ENCODE measurements at places on chromosomes 13 and 19.

GRCh38 chr13:71156550-71156949 is 710.5 kb downstream of the DACH1 start:
- DNase-seq = no peak

- DNase-seq = no peak
Measured at GRCh38 chr13:90293793-90294361, 1053.6 kb upstream of the MIR17HG start.

- no peak for DNase-seq
Measured at GRCh38 chr13:103788061-103788652, 721.9 kb upstream of the SLC10A2 start.

GRCh38 chr13:60000081-60000480 is 163.6 kb downstream of the DIAPH3 start:
- no peak for DNase-seq

GRCh38 chr13:29453617-29454011 is 141.9 kb downstream of the SLC7A1 start:
- DNase-seq = no peak

DNA sequence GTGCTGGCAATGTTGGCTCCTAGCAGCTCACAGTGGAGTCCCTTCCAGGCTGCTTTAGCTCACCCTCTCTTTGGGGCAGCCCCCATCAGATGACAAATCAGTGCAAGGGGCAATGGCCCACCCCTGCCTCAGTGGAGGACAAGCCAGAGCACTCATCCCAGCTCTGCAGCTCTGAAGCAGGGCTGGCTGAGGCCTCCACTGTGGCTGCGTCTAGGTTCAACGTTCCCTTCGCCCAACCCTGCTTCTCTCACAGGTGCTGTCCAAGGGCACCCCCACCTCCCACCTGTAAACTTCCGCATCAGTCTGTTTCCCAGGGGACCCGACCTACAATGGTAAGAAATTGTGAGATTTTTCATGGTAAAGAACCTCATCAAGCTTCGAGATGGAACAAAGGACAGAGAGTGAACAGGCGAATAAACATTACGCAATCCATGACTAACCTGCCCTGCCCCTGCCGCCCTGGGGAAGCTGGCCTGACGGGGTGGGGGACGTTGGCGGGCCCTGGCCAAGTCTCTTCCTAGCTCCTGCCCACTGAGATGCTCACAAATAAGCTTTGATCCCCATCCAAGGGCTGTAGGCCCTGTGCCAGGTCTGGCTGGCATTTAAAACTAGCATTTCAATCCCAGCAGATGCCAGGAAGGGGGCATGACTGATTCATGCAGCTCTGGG is 40.5 kb downstream of the DZIP1 start:
- no peak for DNase-seq

DNA sequence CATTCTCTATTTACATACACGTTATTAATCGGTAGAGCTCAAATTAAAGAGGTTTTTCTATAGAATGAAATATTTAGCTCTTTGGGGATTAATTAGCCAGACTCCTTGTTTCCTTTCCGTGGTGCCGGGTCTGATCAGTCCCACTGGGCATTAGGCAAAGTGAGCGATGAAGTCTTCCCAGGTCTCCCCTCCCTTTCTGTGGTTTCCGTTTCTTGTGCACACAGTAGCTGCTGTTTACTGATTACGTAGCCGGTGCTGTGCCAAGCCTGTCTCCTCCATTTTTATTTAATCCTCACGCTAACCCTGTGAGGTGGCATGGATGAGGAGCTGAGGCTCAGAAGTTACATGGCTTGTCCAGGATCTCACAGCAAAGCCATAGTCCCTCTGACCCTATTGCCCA is 9.0 kb downstream of the SLC25A15 start:
- DNase-seq = no peak

DNA sequence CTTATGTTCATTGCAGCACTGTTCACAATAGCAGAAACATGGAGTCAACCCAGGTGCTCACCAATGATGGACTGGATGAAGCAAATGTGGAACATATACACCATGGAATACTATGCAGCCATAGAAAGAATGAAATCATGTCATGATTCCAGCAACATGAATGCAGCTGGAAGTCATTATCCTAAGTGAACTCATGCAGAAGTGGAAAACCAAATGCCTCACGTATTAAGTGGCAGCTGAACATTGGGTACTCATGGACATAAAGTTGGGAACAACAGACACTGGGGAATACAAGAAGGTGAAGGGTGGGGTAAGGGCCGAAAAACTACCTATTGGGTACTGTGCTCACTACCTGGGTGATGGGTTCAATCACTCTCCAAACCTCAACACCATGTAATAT is 915.9 kb downstream of the UQCRFS1 start:
- DNase-seq = no peak

DNA sequence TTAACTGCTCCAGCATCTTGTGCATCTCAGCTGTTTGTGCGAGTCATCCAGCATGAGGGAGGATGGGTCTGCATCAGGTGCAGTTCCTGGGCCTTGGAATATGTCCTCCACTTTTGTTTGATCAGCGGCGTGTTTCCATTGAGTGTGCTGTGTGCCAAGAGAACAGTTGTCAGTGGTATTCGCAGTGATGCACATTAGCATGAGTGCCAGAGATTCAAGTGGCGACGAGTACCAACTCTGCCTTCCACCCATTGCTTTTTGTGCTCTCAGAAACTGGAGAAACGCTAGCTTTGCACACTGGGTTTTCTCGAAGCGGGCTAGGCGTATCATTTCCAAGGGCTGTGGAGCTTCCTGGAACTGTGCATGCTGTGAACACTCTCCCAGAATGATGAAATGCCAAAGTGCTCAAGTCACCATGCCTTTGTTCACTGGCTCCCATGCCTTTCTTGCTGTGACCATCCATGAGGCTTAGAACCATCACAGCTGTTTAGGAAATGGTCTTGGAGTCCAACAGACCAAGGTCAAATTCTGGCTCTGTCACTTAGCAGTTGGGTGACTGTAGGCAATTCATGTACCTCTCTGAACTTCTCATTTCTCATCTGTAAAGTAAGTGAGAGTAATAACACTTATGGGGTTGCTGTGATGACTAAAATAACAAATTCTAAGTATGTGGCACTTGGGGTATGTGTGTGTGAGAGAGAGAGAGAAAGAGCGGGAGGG is 18.4 kb downstream of the LRCH1 start:
- DNase-seq = no peak

GRCh38 chr19:676007-676338 is 219 bp upstream of the FSTL3 start:
- no peak for DNase-seq

GRCh38 chr13:102333320-102334198 is 68.3 kb downstream of the FGF14 start:
- no peak for DNase-seq

- DNase-seq = no peak
Measured at GRCh38 chr19:48716562-48717291, 2.8 kb downstream of the MAMSTR start.

GRCh38 chr19:4705413-4706131 is 18.1 kb downstream of the DPP9 start:
- DNase-seq = no peak

DNA sequence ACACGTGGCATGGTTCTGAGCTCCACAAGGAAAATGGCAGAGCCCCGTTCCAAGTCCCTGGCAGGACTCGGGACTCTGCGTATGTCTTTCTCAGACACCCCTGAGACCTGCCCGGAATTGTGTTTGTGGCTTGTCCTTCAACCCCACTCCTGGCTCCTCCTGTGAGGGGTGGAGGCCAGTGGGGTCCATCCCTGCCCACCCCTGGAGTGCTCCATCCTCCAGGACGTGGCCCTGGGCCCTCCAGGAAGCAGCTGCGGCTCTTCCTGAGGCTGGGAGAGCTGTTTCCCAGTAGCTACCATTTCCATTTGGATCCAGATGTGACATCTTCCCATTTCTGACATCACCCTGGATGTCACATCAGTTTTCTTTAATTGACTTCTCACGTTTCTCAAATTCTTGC is 118.7 kb upstream of the C1QTNF9B start:
- DNase-seq = no peak

DNA sequence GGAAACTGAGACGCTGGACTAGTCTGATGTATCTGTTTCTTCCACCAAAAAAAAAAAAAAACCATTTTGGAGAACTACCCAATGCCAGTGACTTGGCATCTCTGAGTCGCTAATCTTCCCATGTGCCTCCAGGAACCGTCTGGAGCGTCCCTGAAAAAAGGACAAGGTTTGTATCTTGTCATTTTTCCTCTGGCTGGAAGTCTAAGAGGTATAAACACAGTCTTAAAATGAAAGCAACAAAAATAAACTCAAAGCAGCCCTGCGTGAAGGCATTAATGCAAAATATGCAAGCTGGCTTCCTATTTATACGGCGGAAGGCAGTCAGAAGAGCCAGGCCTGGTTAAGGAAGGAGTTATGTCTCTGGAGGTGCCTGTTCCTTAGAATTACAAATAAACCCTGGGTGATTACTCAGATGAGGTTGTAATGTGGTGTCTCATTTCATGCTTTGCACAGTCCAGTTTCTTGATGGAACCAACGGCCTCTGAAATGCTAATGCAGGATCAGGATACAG is 20.3 kb downstream of the ACTN4 start:
- DNase-seq = no peak

- no peak for DNase-seq
Measured at GRCh38 chr13:60137911-60138560, 25.7 kb downstream of the DIAPH3 start.

GRCh38 chr13:28297341-28297740 is 159.0 kb downstream of the PAN3 start:
- DNase-seq = no peak

DNA sequence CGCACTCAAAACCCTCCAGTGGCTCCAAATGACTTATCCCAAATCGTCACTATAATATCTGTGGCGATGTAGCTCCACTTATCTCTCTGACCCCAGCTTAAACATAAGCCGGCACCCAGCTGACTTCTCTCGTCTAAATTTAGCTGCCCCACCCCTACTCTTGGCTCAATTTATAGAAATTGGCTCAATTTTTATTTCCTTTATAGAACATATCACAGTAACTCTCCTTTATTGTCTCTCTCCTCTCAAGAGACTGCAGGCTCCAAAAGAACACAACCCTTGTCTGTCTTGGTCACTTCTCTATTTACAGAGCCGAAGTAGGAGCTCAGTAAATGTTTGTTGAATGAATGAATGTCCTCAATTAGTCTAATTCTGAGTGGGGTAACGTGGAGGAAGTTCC is 805 bp downstream of the ZNF784 start:
- no peak for DNase-seq

DNA sequence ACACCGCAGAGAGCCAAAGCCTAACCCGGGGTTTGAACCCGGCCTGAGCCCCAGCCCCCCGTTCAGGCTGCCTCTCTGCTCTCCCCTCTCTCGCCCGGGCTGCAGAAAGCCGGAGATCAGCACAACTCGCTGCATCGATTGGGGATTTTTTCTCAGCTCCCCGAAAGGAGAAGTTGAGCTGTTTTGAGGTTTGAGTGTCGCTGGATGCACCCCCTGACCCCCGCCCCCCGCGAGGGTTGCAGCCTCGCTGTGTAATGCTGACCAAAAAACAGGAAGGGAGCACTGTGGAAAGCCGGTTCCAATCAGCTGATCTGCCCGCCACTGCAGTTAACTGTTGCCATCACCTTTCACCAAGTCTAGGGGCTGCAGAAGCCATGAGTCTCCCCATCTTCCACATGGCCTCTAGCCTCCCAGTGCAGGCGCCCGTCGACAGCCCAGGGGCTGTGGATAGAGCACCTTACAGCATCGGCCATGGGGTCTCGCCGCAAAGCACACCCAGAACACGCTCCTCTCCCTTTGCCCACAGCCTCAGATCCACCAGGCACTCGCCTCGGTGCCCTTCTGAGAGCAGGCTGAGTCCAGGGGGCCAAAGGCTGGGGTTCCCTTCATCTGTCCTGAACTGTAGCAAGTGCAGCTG is 34.5 kb downstream of the MYO9B start:
- DNase-seq = no peak

GRCh38 chr13:113514847-113515246 is 24.3 kb upstream of the DCUN1D2 start:
- no peak for DNase-seq

DNA sequence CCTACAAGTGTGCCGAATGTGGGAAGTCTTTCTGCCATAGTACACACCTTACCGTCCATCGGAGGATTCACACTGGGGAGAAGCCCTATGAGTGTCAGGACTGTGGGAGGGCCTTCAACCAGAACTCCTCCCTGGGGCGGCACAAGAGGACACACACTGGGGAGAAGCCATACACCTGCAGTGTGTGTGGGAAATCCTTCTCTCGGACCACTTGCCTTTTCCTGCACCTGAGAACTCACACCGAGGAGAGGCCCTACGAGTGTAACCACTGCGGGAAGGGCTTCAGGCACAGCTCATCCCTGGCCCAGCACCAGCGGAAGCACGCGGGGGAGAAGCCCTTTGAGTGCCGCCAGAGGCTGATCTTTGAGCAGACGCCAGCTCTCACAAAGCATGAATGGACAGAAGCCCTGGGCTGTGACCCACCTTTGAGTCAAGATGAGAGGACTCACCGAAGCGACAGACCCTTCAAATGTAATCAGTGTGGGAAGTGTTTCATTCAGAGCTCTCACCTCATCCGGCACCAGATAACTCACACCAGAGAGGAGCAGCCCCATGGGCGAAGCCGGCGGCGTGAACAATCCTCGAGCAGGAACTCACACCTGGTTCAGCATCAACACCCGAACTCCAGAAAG is 10.3 kb upstream of the ERVK3-1 start:
- no peak for DNase-seq

DNA sequence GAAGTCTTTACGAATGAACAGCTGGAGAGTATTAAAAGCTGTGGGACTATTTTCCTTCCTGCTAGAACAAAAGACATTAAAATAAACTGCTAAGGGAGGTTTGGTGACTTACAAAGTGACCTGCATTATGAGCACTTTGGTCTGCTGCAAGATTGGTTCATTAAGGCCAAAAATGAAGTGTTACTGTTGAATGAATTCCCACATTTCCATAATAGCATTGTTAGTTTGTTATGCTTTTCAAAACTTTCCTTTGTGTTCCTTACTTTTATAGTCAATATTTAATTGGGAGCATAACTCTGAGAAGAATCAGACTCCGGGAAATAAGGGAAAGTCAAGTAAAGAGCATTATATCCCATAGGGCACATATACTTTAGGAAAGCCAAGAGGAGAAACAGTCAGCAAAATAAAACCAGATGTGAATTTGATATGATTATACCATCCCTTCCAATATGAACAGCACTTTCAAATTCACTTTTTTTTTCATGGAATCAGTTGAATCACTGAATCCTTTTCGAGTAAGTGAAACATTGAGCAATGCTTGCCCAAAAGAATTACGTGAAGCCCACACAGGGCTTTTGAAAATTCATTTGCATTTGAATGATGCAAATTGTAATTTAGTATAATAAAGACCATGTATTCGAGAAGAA is 112.6 kb downstream of the KCTD12 start:
- no peak for DNase-seq

DNA sequence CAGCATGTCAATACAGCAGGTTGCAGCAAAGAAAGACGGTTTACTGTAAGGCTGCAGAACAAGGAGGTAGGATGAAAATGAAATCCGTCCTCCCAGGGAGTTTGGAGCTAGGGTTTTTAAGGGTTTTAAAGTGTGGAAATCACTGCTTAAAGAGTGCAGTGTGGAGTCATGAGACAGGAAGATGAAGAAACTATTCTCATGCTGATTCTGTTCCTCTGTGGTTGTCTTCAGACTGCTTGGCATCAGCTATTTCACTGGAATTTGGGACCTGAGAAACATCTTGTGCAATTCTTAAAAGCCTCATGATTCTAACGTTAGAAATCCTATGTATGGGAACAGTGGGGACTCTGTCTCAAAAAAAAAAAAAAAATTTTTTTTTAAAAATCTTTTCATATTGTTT is 11.4 kb downstream of the ZNF331 start:
- DNase-seq = no peak
